Activated CD4-positive, CD25-positive, alpha-beta regulatory T cell treated with anti-CD3 and anti-CD28 coated beads, Interleukin-2, amount 50 U/mL, for 24 hours (primary cell): ENCODE measurements at places on chromosomes 16 and 17.

GRCh38 chr17:81582341-81582740 is 30.2 kb upstream of the FAAP100 start:
- no peak for ATAC-seq

- ATAC-seq = no peak
These were observed 1.0 kb downstream of the TSPOAP1 start for GRCh38 chr17:58327363-58328194.

DNA sequence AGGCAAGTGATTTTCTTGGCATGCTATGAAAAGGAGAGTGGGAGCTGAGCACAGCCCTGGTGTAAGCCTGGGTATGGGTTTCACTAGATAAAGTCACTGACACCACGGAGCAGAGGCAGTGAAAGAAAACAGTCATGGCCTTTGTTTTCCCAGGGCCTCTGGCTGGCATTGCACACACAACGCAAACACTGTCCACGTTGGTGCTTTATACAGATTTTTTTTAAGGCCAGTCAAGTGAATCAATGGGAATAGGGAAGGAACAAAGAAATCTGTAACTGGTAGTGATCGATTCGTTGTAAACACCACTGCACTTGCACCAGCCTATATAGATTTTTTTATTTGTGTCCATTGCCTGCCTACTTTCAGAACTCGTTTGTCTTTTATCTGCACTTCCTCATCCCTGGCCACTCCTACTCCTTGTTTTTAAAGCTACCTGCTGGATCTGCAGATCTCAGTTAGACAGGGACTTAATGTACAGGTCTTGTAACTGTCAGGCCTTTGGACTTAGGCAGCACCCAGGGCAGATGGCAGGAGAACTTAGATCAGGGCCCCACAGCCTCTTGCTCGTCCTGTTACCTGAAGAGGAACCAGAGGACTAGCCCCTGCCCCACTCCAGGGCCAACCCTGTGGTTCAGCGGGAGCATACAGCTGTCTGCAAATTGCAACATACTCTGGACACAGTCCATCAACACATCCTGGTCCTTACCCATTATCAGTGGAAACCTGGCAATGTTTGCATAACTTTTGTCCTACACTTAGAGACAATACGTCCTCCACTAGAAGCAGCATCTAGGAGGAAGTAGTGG is 10.6 kb upstream of the TMIGD1 start:
- ATAC-seq = no peak

GRCh38 chr17:83053739-83054451 is 25.5 kb upstream of the METRNL start:
- ATAC-seq = no peak
